Coronary artery (tissue), 2 donors: ENCODE measurements at places on chromosomes 6 and 20.

DNA sequence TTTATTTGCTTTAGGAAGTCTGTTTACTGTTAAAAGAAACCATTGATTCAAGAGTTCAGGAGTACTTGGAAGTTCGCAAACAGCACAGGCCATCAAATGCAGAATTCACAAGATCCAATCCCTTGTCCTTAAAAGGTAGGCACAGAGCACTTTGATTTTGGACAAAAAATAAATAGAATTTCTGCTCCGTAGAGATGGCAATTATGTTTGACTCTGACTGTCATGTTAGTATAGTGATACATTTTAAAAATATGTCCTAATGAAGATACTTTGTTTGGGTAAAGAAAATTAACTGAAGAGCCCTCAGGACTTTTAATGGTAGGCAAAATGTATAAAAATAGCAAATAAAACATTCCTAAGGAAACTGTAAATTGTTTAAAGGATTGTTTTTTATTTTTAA, 113.1 kb downstream of the JAG1 start:
- DNase-seq = no peak

- DNase-seq = no peak
Observed at GRCh38 chr6:111477481-111477938, 5.5 kb downstream of the REV3L start.

DNA sequence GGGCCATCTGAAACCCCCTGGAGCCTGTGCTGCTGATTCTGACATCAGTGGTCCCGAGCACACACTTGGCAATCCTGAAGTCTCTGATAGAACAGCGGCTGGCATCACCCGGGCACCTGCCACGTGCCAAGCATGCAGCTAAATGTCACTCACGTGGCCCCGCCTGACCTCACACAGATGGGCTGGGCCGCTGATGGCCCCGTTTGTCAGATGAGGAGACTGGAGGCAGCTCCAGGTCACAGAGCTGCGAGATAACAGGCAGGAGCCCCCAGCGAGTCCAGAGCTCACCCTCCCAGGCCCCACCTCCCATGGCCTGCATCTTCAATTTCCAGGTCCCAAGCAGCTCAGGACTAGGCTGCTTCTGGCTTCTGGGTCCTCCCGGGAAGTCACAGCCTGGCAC, 67.2 kb downstream of the YTHDF1 start:
- no peak for DNase-seq

GRCh38 chr6:167291623-167292300, 647 bp downstream of the UNC93A start:
- no peak for DNase-seq

- no peak for DNase-seq
Observed at GRCh38 chr20:10864076-10864672, 190.4 kb upstream of the JAG1 start.
